ENCODE measurements at places on chromosomes 2 and 18. TPM values are rescaled to one million over a fixed set of nuclear protein-coding genes. Genes with fewer than 3 reads are reported as not detected.
A peak's percentile ranks its signal among the peaks of the same experiment; 100 is the strongest.

DNA sequence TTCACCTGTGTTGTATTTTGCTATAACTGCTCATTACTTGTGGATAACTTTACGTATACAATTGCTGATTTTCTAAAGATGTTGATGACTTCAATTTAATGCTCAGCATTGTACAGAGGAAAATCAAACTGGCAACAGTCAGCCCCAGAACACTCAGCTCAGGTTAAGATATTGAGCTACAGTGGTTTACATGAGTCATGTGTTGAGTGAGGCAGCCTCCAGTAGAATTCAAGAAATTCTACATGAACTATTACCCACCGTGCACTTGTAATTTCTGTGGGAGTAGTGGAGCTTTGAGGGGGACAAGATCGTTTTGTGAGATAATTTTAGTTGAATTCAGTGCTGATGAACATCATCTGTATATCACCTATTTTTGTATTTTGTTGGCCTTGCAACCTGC lies 292.3 kb downstream of the ALPK2 start:
- no peak for DNase-seq

GRCh38 chr18:48789259-48789812 lies 161.4 kb downstream of the SMAD7 start:
- no peak for DNase-seq

The CD226 gene
- 1.0 TPM for total RNA-seq

The FKBP7 gene
- total RNA-seq: 14.0 TPM

DNA sequence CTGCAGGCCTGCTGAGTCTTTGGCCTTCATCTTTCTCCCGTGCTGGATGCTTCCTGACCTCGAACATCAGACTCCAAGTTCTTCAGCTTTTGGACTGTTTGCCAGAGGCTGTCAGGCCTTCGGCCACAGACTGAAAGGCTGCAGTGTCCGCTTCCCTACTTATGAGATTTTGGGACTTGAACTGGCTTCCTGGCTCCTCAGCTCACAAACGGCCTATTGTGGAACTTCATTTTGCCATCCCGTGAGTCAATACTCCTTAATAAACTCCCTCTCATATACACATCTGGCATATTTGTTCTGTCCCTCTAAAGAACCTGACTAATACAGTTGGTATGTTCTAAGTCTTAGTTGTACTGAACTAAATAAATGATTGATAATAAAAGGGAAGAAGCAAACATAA lies 702.8 kb upstream of the LINC00305 start:
- no peak for DNase-seq

The PIGN gene
- total RNA-seq: 58.4 TPM

GRCh38 chr18:11411048-11411447 lies 198.3 kb upstream of the SLC35G4 start:
- DNase-seq: no peak

The TCF4 gene
- total RNA-seq: 474 TPM

The CCDC68 gene
- 2.1 TPM for total RNA-seq

GRCh38 chr18:22831441-22831904 lies 101.7 kb upstream of the RBBP8 start:
- DNase-seq: no peak

The CPS1 gene
- 0.85 TPM for total RNA-seq

- no peak for DNase-seq
These were observed 100.4 kb upstream of the RND3 start for GRCh38 chr2:150587547-150588505.

The SLC40A1 gene
- total RNA-seq: 98.0 TPM

- DNase-seq: no peak
These were observed 105.9 kb downstream of the PXDN start for GRCh38 chr2:1638281-1638860.

GRCh38 chr2:11175293-11175795 lies 20.1 kb downstream of the SLC66A3 start:
- DNase-seq: peak; percentile 32

The ATG16L1 gene
- total RNA-seq: 39.3 TPM

DNA sequence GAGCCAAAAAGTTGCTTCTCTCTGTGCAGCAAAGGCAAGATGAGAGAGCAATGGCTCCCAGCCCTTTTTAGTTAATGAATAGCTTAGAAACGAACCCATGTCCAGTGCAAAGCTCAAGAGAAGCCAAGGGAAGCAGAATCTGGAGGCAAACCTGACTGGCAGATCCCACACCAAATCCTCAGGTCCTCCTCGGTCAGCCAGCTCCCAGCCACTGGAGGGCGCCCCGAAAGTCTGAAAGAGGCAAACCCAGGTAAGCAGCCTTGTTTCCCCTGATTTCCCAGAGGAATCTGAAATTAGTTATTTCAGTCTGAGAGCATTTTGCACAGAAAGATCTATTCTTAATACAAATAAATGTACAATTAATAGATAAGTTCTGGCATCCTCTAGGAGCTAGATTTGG lies 71.3 kb upstream of the PID1 start:
- peak; percentile 55 for DNase-seq

The ESPNL gene
- total RNA-seq: not detected

DNA sequence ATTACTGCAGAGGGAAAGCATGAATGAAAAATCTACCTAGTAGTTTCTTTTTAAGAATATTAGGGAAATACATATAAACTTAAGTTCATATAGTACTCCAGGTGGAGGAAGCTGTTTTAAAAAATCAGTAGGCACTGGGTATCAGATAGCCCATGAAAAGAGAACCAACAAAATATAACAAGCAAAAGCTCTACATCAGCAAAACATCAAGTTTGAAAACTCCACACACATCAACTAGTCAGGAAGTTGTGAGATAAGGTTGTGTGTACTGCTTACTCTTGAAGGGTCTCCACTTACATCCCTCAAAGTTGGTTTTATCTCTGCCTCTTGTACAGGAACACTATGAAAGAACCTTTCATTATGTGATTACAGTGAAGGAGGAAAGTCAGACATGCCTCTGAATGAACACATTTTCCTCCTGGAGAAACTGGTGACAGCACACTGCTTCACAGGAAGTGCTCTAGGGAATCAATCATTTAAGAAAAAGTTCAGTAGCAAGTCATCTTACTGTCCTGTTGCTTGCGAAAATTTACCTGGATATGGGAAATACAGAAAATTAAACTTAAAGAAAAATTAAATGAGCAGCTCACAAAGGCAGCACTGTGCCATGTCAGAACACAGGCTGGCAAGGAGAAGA lies 57.7 kb downstream of the THADA start:
- no peak for DNase-seq
